Caco-2 (cell line): ENCODE measurements at places on chromosomes 11 and 22.

DNA sequence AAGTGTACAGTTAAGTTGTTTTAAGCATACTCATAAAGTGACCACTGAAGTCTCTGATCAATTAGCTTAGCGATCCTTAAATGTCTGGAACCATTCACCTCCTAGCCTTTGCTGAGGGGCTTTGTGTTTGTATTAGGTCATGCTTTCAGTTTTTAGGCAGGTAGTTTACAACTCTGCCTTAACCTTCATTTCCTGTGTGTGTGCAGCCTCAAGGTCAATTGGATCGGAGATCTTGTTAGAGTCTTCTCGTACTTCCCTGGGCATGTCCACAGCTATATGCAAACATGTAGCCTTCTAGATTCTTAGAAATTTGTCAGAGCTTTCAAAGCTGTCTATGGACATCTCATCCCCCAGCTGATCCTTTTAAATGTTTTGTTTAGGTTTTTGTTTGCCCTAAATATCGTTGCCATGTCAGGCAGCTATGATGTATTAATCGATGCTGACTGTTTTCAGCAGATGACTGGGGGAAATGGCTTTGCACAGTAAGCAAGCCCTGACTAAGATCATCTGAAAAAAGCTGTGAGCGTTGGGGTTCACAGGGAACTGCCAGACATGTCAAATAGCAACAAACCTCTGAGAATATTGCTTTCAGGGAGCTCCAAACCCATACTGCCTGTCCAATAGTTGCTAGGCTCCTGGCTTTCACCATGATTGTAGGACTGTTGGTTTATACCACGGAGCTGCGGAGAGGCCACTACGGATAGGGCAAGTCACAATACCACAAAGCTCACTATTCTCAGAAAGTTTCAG, 45.6 kb downstream of the GLYAT start:
- no peaks in the 10 kb centered on the region for H3K36me3 ChIP-seq
- H3K27ac ChIP-seq: no peak overlapping the region
- no peaks in the 10 kb centered on the region for H3K27me3 ChIP-seq
- H3K4me3 ChIP-seq: no peak overlapping the region

- DNase-seq: no peak
- H3K4me1 ChIP-seq: peaks cover 12% of the 10 kb centered on the region
- no peak overlapping the region for H3K4me3 ChIP-seq
- H3K36me3 ChIP-seq: no peaks in the 10 kb centered on the region; the same call in 1 of the 2 replicates
- no peak overlapping the region for H3K27ac ChIP-seq
Measured at GRCh38 chr22:46780453-46780852, 18.0 kb downstream of the TBC1D22A start.

GRCh38 chr11:61691380-61692156, 11.4 kb downstream of the DAGLA start:
- DNase-seq: no peak
- H3K4me1 ChIP-seq: peaks cover 25% of the 10 kb centered on the region
- H3K27me3 ChIP-seq: no peaks in the 10 kb centered on the region

- no peaks in the 10 kb centered on the region for H3K27me3 ChIP-seq
- H3K4me3 ChIP-seq: no peak overlapping the region
- peaks cover 9% of the 10 kb centered on the region; the same call in 1 of the 2 replicates for H3K4me1 ChIP-seq
- H3K27ac ChIP-seq: no peak overlapping the region
Measured at GRCh38 chr22:27724709-27725108, 76.8 kb downstream of the MN1 start.

- no peaks in the 10 kb centered on the region for H3K4me1 ChIP-seq
- no peaks in the 10 kb centered on the region for H3K36me3 ChIP-seq
- no peak overlapping the region for H3K27ac ChIP-seq
- H3K27me3 ChIP-seq: no peaks in the 10 kb centered on the region
- DNase-seq: no peak
- no peak overlapping the region for H3K4me3 ChIP-seq
Measured at GRCh38 chr11:32118025-32118974, 27.4 kb downstream of the RCN1 start.

GRCh38 chr11:10293423-10294289, at the start of gene SBF2:
TSS of gene SBF2 (minus strand) at chr11:10294219. CDS start at chr11:10294069, 150 bp downstream.
- H3K27me3 ChIP-seq: no peaks in the 10 kb centered on the region
- peak within 1 kb of the TSS; percentile 88 for H3K4me3 ChIP-seq
- peaks cover 12% of the 10 kb centered on the region for H3K4me1 ChIP-seq
- peak; percentile 91 for DNase-seq

- H3K4me1 ChIP-seq: no peaks in the 10 kb centered on the region
- no peak overlapping the region for H3K27ac ChIP-seq
- no peaks in the 10 kb centered on the region for H3K36me3 ChIP-seq
- no peaks in the 10 kb centered on the region for H3K27me3 ChIP-seq
- no peak for DNase-seq
Measured at GRCh38 chr11:20739107-20739506, 69.7 kb downstream of the NELL1 start.

DNA sequence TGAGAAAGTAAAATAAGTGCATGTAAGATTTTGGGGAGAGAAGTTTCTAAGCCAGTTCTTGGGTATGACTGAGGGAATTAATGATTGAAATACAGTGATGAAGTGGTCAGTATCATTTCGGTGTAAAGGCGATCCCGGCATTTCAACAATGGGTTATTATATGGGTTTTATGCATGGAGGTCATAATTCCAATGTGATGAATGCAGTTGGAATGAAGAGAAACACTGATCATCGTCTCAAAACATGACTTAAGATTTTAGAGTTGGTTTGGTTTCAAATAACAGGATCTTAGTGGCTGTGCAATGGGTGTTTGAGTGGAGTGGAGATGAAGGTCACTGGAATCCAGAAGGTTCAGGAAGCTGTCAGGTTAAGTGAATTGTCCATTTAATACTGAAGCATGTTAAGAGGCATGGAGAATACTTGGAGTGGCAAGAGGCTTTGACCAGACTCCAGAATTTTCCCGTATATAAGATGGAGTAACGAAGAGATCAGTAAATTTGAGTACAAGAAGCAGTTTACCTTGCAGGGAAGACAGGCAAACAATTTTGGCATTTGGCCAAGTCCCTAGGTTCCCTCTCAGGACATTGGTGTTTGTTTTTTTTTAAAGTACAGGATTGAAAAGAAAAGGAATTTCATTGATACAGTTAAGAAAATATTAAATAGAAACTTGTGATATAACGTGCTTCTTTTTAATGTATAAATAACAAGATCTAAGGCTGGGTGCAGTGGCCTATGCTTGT, 96.4 kb upstream of the BIRC3 start:
- H3K36me3 ChIP-seq: peaks cover 3% of the 10 kb centered on the region
- no peak for DNase-seq
- no peak overlapping the region for H3K4me3 ChIP-seq
- no peak overlapping the region for H3K27ac ChIP-seq

GRCh38 chr11:69317401-69318092, 23.6 kb downstream of the MYEOV start:
- H3K36me3 ChIP-seq: no peaks in the 10 kb centered on the region
- DNase-seq: no peak
- no peaks in the 10 kb centered on the region for H3K4me1 ChIP-seq
- H3K27ac ChIP-seq: no peak overlapping the region

GRCh38 chr22:28884747-28885350, 1.5 kb downstream of the ZNRF3 start:
- peak overlapping the region; percentile 63 for H3K4me3 ChIP-seq
- peak overlapping the region; percentile 34 for H3K27ac ChIP-seq
- H3K36me3 ChIP-seq: no peaks in the 10 kb centered on the region
- no peak for DNase-seq
- no peaks in the 10 kb centered on the region for H3K27me3 ChIP-seq

DNA sequence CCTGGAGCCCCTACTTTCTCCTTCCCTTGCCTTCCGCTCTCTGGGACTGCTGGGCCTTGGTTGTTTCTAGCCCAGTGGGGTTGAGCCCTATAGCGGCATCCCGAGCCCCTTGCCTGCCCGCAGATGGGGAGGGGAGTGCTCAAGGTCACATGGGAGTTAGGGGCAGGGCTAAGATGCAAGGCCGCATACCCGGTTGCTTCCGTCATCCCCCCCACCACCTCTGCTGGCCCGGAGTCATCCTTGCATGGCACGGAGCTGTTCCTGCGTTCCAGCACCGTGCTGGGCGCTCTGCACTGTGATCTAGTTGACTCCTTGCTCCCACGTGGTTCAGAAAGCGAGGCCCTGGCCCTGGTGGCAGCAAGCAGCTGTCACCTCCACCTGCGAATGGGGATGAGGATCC, 18.0 kb downstream of the FLRT1 start:
- no peaks in the 10 kb centered on the region for H3K36me3 ChIP-seq
- H3K27ac ChIP-seq: no peak overlapping the region
- no peak overlapping the region for H3K4me3 ChIP-seq
- H3K4me1 ChIP-seq: no peaks in the 10 kb centered on the region

- no peaks in the 10 kb centered on the region for H3K4me1 ChIP-seq
- H3K4me3 ChIP-seq: no peak overlapping the region
- H3K36me3 ChIP-seq: no peaks in the 10 kb centered on the region
- H3K27me3 ChIP-seq: no peaks in the 10 kb centered on the region
Measured at GRCh38 chr11:102485095-102485722, 32.6 kb upstream of the TMEM123 start.

GRCh38 chr11:96282625-96283220, 60.3 kb downstream of the MAML2 start:
- DNase-seq: no peak
- peaks cover 20% of the 10 kb centered on the region for H3K4me1 ChIP-seq
- H3K27ac ChIP-seq: no peak overlapping the region
- no peaks in the 10 kb centered on the region for H3K27me3 ChIP-seq
- H3K36me3 ChIP-seq: 0 out of 2 replicates have a peak, but pooled peaks cover 2% of the 10 kb centered on the region
- H3K4me3 ChIP-seq: no peak overlapping the region

- no peaks in the 10 kb centered on the region for H3K36me3 ChIP-seq
- H3K27me3 ChIP-seq: no peaks in the 10 kb centered on the region
- H3K27ac ChIP-seq: no peak overlapping the region
- no peak for DNase-seq
- peaks cover 47% of the 10 kb centered on the region for H3K4me1 ChIP-seq
Measured at GRCh38 chr11:96338910-96339705, 3.9 kb downstream of the MAML2 start.

GRCh38 chr11:69054397-69055211, 5.9 kb downstream of the TPCN2 start:
- peaks cover 39% of the 10 kb centered on the region for H3K4me1 ChIP-seq
- no peak for DNase-seq
- no peaks in the 10 kb centered on the region for H3K27me3 ChIP-seq
- peak overlapping the region; percentile 53 for H3K27ac ChIP-seq
- peaks cover 5% of the 10 kb centered on the region; the same call in 1 of the 2 replicates for H3K36me3 ChIP-seq

DNA sequence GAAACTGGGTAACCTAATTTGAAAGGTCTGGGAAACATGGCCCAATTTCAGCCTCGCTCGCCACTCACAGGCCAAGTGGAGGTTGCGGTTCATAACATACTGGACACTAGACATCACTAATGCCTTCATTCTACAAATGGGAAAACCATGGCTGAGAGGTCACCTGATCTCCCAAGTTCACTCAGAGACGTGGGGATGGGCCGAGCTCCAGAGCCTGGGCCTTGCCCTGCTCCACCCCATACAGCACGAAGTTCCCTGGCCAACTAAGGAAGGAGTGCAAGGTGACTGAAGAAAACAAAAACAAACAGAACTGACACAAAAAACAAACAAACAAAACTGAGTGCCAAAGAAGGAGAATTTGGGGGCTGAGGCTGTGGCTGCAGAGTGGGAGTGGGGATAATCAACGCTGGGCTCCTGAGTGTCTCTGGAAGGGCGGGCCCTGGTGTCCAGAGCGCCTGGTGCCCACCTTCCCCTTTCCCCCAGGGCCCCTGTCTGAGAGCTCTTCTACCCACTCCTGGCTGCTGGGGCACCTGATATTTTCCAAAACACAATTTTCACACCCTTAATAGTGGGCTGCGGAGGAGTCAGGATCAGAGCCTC, 46.5 kb upstream of the ADA2 start:
- no peaks in the 10 kb centered on the region for H3K36me3 ChIP-seq
- no peaks in the 10 kb centered on the region for H3K27me3 ChIP-seq
- DNase-seq: no peak
- H3K4me1 ChIP-seq: peaks cover 37% of the 10 kb centered on the region
- peak overlapping the region; percentile 90 for H3K27ac ChIP-seq
- H3K4me3 ChIP-seq: peak overlapping the region; percentile 31

DNA sequence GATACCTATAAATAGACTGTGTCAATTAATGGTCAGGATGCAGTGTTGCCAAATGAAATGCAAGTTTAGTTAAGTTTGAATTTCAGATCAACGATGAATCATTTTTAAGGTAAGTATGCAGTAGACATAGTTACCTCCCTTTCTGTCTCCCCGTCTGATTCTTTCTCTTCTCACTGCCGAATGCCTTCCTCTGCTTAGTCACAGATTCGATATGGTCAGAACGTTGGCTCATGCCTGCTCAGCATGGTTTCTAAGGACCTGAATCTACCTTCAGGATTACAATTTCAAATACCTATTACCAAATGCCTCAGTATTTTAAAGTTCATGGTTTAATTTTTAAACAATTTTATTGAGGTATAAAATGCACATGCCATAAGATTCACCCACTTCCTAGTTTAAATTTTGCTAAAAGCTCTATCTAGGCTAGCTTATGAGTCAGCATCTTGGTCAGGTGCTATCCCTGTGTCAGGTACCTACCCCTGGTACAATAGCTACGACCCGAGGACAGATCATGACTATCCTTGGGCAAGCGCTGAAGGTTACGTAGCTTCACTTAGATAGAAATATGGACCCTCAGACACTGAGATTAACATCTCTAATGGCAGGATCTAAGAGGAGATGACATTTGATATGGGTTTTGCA, 78.2 kb upstream of the SPON1 start:
- no peak overlapping the region for H3K4me3 ChIP-seq
- H3K27me3 ChIP-seq: no peaks in the 10 kb centered on the region
- H3K4me1 ChIP-seq: no peaks in the 10 kb centered on the region
- DNase-seq: no peak

- H3K4me3 ChIP-seq: no peak overlapping the region
- no peaks in the 10 kb centered on the region for H3K36me3 ChIP-seq
- no peak for DNase-seq
- no peak overlapping the region for H3K27ac ChIP-seq
Measured at GRCh38 chr11:83661491-83662350, 375.6 kb upstream of the CCDC90B start.

DNA sequence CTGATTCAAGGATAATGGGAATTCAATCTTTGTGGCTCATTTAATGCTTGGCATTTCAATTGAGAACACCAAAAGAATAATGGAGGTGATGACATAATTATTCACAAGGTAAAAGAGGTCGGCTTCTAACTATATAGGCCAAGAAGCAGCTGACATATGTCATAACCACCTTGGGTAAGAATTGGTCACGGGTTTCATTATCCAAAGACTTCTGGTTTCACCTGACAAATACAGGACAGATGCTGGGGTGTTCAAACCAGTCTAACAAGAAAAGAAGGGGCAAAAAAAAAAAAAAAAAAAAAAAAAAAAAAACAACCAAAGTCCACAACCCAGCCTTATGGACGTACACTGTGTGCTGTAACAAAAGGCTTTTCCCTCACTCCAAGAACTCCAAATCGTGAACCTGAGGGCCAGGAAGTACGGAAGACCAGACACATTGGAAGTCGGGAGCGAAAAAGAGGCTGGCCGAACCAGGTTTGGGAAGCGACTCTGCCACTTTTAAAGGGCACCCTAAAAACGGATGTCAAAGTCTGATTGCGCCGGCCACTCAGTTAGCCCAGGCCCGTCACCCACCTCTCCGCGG, 385 bp downstream of the HARBI1 start:
- H3K4me1 ChIP-seq: peaks cover 11% of the 10 kb centered on the region
- H3K27ac ChIP-seq: peak overlapping the region; percentile 97
- peak; percentile 65 for DNase-seq
- peak overlapping the region; percentile 96 for H3K4me3 ChIP-seq
